ENCODE measurements at places on chromosomes 1 and 21.
A peak's percentile ranks its signal among the peaks of the same experiment; 100 is the strongest.

- DNase-seq = peak; percentile 61
Observed at GRCh38 chr1:923131-923990, at the start of gene SAMD11. SAMD11 (plus strand) TSS chr1:923923; CDS start chr1:924432, 509 bp downstream.

DNA sequence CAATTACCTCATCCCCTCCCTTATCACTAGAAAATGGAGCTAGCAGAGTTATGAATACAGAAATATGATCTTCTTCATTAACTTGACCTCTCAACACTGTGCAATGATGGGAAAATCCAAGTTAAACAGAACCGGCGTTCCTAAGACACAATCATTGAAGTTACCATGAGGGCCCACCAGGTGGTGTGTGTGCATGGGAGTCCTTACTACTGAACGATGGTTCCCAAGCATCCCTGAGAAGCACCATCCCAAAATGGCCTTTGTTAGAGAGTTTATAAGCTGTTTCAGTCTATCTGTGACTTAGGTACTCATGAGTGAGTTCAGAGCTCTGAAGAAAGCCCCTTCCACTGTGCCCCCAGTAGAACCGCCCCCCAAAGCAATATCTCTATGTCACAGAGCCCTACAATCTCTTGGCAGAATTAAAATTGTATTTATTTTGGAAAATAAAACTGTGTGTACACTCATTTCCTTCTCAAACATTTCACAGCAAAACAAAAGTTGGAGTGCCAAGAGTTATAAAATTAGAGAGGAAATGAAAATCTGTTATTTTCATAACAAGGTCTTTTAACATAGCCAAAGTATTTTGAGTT lies 56.8 kb downstream of the PLD5 start:
- DNase-seq = no peak

GRCh38 chr21:26099610-26100219 lies 70.9 kb downstream of the APP start:
- no peak for DNase-seq

DNA sequence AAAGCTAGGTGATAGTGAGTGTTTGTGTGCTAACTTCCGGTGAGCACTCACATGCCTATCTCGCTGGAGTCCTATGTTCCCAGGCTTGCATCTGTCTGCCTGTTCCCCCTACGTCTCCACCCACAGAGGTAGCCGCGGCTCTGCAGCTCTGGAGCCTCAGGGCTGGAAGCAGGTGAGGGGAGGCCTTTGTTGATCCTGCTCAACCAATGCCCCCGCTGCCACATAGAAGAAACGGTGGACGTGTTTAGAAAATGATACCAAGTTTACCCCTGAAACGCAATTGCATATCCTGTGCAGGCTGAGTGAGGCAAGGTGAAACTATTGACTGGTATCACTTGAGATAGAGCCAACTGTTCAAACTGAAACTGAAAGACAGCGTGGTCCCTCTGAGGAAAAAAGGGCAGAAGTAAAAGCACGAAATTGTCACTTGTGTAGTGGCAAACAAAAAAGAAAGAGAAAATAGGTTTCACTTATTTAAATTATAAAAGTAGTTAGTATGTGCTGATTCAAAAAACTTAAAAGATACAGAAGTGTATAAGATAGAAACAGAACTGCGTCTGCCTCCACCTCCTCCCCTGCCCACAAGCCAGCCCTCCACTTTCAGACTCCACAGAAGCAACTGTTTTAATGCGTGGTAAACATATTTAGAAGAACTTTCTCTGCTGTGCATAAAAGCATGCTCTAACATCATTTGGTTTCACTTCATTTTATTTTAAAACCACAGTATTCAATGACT lies 38.6 kb upstream of the ETS2 start:
- DNase-seq = peak; percentile 69

DNA sequence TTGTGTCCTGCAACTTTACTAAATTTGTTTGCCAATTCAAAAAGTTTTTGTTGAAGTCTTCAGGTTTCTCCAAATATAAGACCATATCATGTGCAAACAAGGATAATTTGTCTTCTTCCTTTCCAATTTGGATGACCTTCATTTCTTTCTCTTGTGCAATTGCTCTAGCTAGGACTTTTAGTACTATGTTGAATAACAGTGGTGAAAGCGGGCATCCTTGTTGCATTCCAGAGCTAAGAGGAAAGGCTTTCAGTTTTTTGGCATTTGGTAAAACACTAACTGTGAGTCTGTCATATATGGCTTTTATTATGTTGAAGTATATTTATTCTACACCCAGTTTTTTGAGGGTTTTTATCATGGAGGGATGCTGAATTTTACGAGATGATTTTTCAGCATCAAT lies 630.0 kb upstream of the ADGRL2 start:
- no peak for DNase-seq

Measured in central memory CD4-positive, alpha-beta T cell (primary cell).